Astrocyte (in vitro differentiated cells and primary cell): ENCODE measurements at places on chromosomes 11 and 22.

DNA sequence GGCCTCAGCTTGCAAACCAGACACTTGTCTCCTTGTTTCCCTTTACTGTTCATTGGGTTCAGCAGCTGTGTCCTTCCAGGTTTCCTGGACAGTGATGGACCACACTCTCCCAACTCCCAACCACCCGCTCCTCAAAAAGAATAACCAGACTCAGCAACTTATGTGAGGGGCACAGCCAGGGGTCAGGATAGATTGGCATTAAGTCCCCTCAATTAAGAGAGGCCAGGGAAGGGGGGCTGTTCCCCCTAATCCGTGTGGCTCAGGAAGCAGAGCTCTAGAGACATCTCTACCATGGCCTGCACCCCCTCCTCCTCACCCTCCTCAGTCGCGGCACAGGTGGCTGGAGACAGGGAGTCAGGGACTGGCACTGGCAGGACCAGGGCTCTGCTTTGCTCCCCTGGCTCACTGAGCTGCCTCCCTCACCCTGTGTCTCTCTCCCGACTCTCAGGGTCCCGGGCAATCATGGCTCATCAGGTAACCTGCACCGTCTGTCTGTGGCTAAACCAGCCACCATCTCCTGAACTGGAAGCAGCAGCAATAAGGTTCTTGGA is 111.7 kb downstream of the ZNF280B start:
- DNase-seq, result no peak

DNA sequence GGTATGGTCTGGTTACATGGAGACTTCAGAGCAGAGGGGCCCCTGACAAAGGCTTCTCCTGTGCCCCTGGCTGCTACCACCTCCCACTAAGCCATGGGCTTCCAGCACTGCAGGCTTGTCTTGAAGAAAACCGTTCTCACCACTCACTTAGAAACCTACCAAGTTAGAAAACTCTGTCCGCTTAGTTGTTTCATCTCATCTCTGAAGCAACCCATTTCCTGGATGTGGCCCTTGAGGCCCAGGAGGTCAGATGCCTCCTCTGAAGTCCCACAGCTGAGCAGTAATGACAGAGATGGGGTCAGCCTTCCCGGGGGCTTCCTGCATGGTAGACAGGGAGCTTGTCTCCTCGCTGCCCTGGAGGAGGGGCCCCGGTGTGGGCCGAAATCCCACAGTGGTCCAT is 12.9 kb downstream of the CSF2RB start:
- no peak for DNase-seq

GRCh38 chr11:102317768-102318103 is 452 bp downstream of the BIRC3 start:
- DNase-seq, result no peak

GRCh38 chr11:18063862-18064434 is 17.9 kb upstream of the TPH1 start:
- no peak for DNase-seq

- DNase-seq, result no peak
Measured at GRCh38 chr11:45777127-45777969, 27.6 kb upstream of the SLC35C1 start.

DNA sequence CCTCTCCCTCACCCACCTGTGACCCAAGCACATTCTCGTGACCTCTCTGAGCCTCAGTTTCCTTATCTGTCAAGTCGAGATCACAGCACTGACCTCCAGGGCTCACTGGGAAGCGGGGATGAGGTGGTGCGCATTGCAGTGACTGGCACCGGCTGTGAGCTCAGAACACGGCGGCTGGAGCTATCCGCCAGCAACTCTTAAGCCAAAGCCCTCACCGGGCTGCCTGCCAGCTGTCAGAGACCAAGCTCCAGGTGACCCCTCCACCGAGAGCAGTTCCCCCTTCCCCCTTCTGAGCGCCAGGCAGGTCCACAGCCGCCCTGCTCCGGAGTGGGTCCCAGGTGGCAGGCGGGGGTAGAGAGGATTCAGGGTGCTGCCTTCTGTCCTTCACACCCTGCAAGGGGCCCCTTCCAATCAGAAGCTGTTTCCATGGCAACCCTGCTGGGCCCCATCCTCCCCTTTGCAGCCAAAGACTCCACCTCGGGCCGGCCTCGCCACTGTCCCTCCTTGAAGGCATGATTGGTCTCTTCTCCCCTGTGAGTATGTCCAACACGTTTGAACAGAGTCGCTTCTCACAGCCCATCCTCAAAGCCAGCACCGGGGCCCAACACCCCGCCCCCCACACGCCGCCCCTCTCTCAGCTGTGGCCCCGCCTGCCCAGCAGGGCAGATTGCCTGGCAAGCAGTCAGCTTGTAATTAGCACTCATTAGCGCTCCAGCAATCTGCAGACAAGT is 98.7 kb downstream of the WNT7B start:
- DNase-seq, result no peak
